ENCODE measurements at places on chromosomes 3 and 15.

GRCh38 chr15:39889601-39890000 lies 30.5 kb downstream of the GPR176 start:
- no peak for DNase-seq

DNA sequence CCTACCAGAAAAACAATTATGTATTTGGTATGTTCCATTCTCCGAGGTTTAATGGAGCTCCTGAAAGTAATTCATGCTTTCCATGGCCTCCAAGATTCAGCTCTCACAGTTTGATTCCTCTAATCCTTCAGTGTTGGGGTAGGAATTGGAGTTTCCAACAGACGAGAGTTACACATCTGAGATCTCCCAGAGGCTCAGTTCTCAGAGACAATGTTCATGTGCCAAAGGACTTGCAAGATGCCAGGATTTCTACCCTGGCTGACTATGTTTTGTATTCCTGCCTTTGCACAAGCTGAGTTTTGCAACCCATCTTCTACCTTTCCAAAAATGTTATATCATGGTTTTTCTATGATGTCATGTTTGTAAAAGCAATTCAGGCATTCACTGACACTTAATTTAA lies 322.9 kb downstream of the ERC2 start:
- no peak for DNase-seq

GRCh38 chr15:74569731-74570070 lies 28.7 kb downstream of the ARID3B start:
- no peak for DNase-seq

- DNase-seq = no peak
Observed at GRCh38 chr3:71450162-71450561, 133.4 kb downstream of the FOXP1 start.

DNA sequence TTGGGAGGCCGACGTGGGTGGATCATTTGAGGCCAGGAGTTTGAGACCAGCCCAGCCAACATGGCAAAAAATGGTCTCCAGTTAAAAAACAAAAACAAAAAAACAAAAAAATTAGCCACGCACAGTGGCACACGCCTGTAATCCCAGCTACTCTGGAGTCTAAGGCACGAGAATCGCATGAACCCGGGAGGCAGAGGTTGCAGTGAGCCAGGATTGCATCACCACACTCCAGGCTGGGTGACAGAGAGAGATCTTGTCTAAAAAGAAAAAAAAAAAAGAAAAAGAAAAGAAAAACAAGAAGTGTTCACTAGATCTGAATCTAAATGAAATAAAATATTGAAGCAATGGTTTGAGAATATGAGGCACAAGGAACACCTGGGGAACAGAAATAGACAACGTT lies 36.7 kb downstream of the SLC9A9 start:
- DNase-seq = no peak

DNA sequence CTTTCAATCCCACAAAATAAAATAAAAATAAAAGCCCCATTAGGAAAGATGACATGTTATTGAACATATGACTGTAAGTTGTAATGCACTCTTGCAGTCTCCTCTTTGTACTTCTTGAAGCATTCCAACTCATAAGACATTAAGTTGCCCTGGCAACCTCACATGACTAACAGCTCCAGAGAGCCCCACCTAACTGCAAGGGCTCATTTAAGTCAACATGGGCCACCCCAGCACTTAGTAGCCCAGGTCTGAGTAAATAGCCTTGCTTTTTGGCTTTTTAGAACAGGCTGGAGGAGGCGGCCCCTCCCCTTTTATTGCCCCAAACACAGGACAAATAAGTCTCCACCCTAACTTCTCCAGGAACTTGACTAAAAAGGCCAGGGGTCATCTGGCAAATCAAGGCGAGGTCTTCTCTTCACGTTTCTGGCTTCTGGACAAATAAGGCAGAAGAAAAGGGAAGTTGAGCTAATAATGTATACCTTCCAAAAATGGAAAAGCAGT lies 135.1 kb downstream of the TMCO5A start:
- DNase-seq = no peak

GRCh38 chr3:101829437-101829830 lies 19.9 kb upstream of the NFKBIZ start:
- DNase-seq = no peak

DNA sequence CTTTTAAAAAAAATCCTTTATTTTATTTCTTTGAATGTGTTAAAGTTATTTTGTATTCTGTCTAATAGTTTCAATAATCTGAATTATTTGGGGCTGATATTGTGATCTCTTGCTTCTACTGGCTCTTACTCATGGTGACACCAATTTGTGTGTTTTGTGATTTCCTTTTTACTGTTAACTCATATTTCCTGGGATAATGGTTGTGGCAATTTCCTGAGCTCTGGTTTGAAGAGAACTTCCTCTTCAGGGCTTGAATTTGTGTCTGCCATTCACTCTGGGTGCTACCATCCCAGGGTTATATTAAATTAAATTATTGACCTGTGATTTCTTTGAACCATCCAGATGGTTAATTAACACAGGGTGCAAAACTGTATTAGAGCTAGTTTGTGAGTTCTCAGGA lies 60.4 kb upstream of the RNF7 start:
- DNase-seq = no peak

DNA sequence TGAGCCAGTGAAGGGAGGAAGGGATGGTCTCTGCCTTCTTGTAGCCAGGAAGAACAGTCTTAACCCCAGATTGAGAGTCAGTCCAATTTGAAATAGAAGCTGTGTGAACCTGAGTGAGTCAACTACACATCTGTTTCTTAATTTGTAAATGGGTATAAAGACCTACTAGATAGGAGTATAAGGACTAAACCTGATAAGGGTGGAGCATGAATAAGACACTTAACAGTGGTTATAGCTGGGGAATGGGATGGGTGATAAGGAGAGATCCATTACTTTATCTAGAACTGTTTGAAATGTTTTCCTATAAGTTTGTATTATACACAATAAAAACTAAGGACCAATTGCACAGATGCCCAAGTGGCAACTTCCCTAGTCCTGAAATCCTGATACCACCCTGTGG lies 1.4 kb downstream of the MAN2C1 start:
- no peak for DNase-seq

DNA sequence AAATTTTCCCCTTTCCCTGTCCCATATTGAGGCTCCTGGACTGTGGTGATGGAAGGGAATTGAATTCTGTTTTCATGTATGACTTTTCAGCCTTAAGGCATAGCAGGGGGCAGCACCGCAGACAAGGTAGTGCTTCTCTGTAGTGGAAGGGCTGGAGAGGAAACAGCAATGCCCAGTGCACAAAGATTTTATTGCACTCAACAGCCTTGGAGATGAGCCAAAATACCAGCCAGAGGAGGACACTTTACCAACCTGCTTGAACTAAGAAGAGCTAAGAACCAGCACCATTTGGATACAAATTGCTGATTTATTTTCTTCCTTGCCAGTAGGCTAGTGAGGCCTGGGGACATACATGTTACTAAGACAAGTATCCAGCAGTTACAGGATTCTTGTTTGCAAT lies 98.7 kb downstream of the KCNMB2 start:
- DNase-seq = no peak

DNA sequence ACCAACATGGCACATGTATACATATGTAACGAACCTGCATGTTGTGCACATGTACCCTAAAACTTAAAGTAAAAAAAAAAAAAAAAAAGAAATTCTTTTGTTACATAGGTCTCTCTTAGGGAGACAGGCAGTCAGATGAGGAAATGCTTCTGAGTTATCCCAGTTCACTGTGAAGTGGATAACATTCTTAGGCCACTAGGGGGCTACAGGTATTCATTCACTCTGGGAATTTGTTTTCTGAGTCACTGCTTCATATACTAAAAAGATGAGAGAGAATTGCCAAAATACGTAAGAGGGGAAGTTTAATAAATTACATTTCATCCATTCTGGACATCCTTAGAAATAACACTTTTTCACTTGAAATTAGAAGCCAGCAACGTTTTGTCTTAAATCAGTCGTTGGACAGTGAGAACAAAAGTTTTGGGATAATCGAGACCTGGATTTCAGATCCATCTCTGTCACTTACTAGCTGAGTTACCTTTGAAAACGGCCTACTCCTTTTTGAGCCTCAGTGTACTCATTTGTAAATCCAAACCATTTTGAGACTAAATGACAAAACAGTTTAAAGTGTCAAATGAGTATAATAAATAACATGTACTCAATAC lies 738.4 kb upstream of the ALCAM start:
- peak; percentile 30 for DNase-seq

GRCh38 chr15:42138968-42139386 lies 17.5 kb downstream of the PLA2G4F start:
- no peak for DNase-seq

DNA sequence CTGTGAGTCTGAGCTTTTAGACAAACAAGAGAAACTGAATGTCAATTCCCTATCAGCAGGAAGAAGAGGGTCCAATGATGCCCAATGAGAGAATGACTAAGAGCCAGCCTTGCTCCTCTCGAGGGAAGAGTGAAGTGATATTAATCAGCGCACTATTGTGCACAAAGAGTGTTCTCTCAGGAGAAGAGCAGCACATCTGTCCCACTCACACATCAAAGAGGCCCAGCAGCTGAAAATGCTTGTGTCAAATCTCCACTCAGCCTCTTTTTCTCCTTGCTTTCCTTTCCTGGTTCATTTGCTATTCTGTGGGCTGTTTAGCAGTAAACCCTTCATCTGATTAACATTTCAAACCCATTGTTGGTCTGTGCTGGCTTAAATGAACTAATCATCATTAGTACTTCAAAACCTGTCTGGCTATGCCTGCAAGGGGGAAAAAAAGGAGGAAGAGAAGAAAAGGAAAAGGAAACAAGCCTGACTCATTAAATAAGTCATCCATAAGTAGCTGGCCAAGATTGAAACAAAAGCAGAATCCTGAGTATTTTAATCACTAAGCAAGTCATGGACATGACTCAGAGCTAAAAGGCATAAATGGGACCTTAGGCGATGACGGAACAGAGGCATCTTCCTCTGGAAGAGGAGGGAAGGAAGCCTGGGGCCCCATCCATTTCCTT lies 912.7 kb downstream of the TUSC7 start:
- no peak for DNase-seq

GRCh38 chr3:46193436-46193835 lies 14.7 kb downstream of the CCR1 start:
- DNase-seq = no peak

GRCh38 chr3:72829701-72830100 lies 18.5 kb downstream of the SHQ1 start:
- no peak for DNase-seq

DNA sequence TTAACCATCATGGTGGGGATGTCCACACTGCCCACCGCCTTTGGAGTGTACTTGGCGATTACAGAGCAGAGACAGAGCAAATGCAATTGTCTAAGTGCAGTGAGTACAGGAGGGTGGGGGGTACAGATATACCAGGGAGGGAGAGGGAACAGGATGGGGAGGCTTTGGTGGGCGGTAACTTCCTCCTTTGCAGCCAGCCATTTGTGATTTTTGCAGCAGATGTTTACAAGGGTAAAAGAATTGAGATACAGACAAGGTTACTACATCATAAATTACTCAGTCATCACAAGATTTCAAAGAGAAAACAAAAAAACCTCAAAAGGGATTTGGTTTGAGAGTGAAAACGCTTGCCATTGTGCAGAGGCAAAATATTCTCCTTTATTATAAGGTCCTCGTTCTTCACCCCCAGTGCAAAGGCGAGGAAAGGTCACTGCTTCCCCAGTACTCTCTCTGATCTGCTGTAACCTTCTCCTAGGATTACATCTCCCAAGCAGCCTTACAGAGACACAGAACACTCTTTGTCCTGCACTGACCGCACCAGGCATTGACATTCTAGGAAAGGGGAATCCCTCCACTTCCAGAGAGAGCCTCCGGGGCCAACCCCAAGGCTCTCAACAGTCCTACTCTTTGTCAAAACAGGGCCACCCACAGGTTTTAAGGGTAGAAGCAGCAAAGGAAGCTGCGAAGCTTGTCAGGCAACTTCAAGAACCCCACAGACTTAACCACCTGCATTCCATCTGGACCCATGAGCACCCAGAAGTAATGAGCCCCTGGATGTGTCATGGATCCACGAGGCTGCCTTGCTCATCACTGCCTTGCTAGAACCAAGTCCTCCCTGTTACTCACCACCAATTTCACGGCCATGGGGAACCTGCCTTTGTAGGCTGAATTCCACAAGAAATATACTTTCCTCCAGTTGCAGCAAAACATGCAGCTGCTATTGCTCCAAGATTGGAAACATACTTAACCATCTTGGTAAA lies 117.3 kb downstream of the ADAMTS17 start:
- no peak for DNase-seq

DNA sequence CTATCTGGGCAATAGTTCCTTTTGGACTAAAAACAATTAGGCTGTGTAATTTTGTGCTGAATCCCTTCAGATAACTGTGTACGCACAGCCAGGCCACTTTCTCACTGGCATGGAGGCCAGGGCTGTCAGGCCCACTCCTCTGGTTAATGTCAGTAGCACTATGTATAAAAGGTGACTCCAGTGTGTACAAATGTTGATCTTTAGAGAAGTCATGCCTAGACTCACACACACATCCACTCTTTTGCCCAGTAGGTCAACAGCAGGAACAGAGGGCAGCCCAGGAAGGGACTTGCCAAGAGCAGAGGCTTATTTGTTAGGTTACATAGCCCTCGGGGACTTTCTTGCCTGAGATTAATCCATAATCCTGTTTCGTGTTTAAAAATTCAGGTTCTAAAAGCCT lies 416.6 kb upstream of the WNT5A start:
- no peak for DNase-seq

GRCh38 chr3:126732281-126733060 lies 28.4 kb downstream of the CHCHD6 start:
- DNase-seq = no peak

DNA sequence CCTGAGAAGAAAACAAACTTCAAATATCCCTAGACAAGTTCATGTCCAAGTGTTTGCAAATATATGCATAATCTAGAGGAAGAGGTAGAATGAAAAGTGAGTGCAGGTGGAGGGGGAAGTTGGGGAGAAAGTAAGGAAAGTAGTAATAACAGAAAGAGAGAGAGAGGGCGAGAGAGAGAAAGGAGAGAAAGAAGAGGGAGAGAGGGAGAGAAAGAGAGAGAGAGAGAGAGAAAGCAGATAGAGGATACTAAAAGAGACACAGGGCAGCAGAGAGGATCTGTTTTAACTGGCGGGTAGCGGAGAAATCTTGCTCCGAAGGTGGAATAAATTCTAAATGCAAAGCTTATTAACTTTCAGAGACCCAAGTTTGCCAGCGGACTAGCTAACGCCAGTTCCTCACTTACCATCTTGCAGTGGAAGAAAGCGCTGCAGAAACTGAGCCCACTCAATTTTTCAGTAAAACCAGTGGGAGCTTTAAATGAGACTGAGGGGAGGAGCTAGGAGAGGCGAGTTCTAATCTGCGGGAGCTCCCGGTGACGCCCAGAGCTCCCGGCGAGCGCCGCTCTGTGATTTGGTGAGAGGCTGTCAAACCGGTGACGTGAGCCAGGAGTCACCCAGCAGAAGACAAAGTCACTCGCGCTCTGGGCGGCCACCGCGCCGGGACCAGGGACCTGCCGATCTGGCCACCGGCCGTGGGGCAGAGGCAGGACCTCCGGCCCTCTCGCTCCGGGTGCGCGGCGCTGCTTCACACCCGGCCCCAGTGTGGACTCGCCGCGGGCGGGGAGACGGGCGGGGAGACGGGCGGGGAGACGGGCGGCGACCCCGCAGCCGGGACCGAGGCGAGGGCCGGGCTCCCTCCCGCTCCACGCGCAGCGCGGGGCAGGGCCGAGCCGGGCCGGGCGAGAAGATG lies at the start of gene GMNC:
Gene GMNC, minus strand, starts transcription at position 486 of the 910 bp plus-strand sequence. Its CDS starts 79 bp downstream, at position 407.
- DNase-seq = peak; percentile 70

- DNase-seq = no peak
Observed at GRCh38 chr3:150248116-150248887, 159.8 kb upstream of the TSC22D2 start.

GRCh38 chr3:193593668-193594030 lies 641 bp downstream of the OPA1 start:
- DNase-seq = peak; percentile 66

GRCh38 chr3:8776406-8776805 lies 7.0 kb upstream of the OXTR start:
- DNase-seq = no peak

All from activated CD4-positive, alpha-beta T cell treated with anti-CD3 and anti-CD28 coated beads, Interleukin-2, Interleukin-6, amounts not matched to agents 100 ng/mL and 50 ng/mL, durations not matched to agents 16 hours and 8 hours (primary cell).